ENCODE measurements at places on chromosomes 2 and 18.

DNA sequence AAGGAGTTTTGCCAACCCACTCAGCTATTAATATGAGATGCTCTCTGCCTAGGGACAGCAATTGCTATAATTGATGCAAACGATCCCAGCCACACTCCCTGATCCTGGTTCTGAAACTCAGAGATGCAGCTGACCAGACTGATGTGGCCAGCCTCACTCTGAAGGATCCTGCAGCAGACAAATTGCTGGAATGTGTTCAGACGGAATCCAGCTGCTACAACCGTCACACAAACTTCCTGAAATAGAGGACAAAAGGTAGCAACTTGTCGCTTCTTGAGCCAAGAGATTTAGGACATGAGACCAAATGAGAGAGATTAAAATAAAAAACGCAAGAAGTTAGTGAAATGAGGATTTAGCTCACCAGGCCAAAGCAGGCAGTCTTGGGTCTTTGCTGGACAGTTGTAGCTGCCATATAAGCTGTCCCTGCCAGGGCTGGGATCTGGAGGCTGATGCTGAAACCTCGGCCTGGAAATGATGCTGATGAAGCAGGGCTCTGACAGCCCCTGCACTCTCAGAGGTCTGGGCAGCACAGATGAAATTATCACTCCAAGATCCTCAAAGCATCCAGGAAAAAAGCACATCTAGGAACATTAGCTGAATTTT, 8.3 kb upstream of the YWHAQ start:
- DNase-seq = no peak

- no peak for DNase-seq
These were observed 28.0 kb upstream of the EFEMP1 start for GRCh38 chr2:55951533-55951932.

DNA sequence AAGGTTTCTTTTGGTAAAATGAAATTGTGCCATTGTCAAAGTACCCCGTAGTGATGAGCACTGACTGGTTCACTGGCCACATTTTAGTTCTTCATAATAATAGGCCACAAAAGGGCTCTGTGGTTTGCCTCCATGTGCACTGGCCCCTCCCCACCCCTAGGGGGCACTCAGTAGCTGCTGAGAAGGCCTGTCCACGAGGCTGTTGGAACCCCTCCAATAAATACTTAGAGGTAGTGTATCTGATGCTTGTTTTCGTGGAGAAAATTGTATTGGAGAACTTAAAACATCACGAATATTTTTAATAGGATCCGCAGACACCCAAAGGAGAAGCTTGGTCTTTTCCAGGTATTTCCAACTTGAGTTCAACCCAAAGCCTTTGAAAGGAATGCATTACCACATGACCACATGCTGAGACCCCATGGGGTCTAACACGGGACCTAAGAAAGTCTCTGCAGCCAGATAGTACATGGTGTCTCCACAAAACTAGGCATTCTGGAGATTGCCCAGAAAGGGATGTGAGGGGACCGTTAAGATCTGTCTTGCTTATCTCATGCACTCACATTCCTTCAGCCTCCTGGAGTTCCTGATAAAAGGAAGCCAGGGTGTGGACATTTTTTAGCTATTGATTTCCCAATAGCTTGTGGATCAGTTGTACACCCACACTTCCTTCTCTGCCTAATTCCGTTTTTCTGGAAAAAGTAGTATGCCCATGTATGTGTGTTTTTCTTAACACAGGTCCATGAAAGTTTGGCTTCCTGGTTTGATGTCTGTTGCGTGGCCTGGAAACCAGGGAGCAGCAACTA, 28.5 kb upstream of the NOSTRIN start:
- peak; percentile 58 for DNase-seq

- no peak for DNase-seq
These were observed 237.9 kb downstream of the CCDC102B start for GRCh38 chr18:69035756-69036155.

- DNase-seq = peak; percentile 67
These were observed 23.1 kb downstream of the PRPF40A start for GRCh38 chr2:152694161-152694661.

DNA sequence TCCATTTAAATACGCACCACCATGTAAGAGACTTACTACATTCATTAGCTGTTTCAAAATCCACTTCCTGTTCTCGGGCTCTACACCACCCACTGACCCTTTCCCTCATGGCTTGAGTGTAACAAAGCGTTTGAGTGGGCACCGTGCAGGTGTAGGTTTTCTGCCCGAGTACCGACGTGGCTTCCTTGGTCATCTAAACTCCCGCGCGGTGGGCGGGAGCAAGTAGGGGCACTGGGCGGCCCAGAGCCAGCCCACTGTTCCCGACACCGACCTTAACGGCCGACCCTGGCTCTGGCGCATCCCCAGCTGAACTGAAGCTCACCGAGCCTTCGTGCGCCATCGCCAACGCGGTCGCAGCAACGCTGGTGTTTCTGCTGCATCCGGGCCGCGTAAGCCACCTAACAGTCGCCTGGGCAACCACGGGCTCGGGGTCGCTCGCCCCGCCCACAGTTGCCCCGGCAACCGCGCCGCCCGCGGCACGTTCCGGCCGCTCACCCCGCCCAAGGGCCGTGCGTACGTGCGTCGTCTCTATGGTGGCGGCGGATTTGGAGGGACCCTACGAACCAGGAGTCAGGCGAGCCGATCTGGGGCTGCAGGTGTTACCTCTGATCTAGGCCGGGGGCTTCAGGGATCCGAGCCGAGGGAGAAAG, at the start of the genes C2orf81 and WDR54:
TSS of gene C2orf81 (minus strand) at position 399 of the 650 bp plus-strand sequence. CDS start at position 340, 59 bp downstream.
TSS of gene WDR54 (plus strand) at position 510 of the 650 bp plus-strand sequence. CDS start 424 bp downstream, outside the sequence.
- peak; percentile 87 for DNase-seq

All from fibroblast of skin of abdomen (primary cell).